Naive thymus-derived CD8-positive, alpha-beta T cell (primary cell): ENCODE measurements at places on chromosomes 6 and 20.

DNA sequence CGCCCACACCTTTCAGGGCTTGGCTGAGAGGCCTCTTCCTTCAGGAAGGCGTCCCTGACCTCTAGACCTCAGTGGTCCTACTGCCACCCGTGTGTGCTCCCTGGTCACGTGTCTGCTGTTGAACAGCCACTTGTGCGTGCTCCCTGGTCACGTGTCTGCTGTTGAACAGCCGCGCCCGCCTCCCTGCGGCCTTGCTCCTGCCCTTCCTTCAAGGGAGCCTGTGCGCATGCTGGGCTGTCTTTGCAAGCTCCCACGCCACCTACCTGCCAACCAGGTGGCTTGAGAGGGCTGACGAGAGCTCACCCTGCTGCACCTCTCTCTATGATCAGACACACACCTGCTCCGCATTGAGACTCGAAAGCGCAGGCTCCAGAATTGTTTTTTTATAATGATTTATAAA is 179.3 kb downstream of the BMP7 start:
- DNase-seq, result no peak

- DNase-seq, result no peak
These were observed 18.7 kb downstream of the BPHL start for GRCh38 chr6:3137057-3137777.

- no peak for DNase-seq
These were observed 114.2 kb downstream of the SNX5 start for GRCh38 chr20:17854307-17854903.

GRCh38 chr20:50916934-50917333 is 14.3 kb downstream of the ADNP start:
- DNase-seq, result no peak

GRCh38 chr20:40980106-40980827 is 48.4 kb upstream of the TOP1 start:
- no peak for DNase-seq

GRCh38 chr6:113202852-113203714 is 654.1 kb upstream of the MARCKS start:
- DNase-seq, result no peak

DNA sequence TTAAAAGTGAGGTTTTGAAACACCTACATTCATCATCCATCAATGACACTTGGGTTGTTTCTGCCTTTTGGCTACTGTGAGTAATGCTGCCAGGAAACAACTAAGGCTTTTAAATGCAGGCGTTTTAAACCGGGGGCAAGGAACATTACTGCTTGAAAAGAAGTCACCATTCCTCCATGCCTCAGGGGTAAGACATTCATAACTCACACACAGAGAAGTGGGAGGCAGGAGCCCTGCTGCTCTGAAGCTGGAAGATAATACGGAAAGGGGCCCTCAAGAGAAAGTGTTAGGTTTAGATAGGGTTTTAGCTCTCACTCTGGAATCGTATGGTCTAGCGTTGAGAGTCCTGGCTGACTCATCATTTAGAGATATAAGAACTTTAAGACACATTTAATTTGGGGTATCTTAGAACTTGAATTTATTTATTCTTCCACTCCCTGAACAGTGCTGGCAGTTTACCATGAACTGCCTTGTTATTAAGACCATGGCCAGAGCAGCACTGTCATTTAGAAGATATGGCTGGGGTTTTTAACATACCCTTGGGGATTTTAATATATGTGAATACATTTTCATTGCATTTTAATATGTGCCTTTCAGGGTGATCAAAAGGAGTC is 1.8 kb downstream of the TUBB1 start:
- no peak for DNase-seq

DNA sequence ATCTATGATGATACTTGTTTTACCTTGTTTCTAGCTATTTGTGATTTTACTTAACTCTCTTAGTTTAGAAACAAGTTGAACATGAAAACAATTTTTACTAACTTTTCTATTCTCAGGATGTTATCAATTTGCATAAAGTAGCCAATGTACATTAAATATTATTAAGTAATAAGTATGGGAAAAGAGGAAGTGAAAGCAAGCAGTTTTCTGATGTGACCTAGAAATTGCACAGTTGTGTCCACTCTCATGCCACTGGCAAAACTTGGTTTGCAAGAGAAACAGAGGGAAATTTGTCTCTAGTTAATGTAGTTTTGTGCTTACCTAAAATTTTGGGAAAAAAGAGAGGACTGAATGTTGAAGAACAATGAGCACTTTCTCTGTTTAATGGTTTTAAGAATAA is 19.2 kb upstream of the TSPYL1 start:
- DNase-seq, result no peak

- no peak for DNase-seq
These were observed 20.7 kb downstream of the RIPK1 start for GRCh38 chr6:3088968-3089367.

DNA sequence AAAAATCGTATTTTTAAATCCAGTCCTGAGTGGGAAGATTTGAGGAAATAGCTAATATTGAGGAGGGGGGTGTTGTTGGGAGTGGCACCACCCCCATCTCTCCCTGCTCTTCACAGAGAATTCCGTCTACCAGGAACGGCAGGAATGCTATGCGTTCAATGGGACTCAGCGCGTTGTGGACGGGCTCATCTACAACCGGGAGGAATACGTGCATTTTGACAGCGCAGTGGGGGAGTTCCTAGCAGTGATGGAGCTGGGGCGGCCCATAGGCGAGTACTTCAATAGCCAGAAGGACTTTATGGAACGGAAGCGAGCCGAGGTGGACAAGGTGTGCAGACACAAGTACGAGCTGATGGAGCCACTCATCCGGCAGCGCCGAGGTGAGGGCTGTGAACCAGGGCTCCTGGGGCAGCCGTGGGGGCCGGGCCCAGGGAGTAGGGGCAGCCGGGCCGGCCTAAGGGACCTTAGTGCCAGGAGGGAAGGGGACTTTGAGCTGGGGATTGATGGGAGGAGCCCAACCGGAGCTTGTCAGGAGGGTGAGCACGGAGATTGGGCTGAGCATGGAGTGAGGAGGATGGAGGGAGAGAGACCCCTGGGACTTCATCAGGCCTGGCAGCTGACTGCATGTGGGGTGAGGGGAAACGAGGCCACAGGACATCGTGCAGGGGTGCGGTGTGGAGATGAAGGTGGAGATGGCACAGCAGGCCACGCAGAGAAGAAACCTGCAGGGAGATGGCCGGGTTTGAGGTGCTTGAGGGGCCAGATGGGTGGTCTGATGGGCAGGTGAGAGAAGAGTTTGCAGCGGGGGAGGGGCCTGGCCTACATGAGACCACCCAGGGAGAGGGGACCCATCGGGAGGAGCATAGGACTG is 41.3 kb downstream of the HLA-DPB1 start:
- no peak for DNase-seq

- no peak for DNase-seq
These were observed 103.5 kb downstream of the MAP7 start for GRCh38 chr6:136446579-136447187.

- peak; percentile 68 for DNase-seq
These were observed 45.8 kb downstream of the FOXP4 start for GRCh38 chr6:41591859-41592502.

GRCh38 chr6:19865178-19865577 is 28.0 kb downstream of the ID4 start:
- no peak for DNase-seq

DNA sequence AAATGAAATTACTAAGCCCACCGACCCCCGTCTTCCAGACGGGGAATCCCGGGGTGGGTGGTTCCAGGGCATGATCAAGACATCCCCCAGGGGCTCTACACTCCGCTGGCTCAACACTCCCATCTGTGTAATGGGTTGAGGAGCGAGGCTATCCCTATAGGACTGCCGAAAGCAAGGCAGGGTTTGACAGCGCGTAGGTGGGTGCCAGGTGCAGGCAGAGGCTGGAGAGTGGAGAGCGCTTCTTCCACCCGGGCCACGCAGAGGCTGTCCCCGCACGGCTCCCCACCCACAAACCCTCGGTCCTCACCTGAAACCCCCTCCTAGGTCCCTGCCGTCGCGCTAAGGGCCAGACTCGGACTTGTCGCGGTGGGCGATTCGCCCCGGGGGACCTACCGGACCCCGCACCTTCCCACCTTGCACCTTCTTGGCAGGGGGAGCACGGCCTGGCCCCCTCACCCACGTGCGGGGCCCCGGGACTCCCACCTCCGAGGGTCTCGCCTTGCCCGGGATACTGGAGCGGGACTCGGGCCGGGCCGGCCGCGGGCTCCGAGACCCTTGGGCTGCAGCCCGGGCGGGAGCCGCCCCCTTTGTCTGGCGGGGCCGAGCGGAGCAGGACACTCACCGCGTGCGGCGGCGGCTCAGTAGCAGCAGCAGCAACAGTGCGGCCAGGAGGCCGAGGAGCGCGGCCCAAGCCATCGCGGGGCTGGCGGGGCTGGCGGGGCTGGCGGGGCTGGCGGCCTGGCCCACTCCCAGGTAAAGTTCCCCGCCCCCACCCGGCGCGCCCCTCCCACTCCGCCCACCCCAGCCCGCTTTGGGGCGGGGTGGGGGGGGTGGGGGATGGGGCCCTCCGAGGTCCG is at the start of gene PTGIS:
PTGIS (minus strand) TSS at position 717 of the 857 bp plus-strand sequence; CDS start at position 696, 21 bp downstream.
- no peak for DNase-seq

DNA sequence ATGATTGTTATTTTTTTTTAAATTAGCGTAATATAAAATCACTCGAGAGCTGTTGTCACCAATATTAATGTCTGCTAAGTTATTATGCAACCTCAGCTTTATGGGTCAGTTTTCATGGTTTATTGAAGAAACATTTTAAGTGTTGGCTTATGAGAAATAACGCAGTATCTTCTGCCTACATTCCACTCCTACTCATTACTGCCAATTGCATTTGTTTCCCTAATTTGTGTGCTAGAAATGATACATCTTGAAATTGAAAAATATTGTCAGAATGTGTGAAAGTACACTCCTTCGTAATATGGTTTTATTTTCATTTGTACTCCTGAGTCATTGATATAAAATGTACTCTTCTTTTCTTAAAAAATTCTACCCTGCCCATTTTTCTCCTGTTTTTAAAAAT is 333.3 kb upstream of the HSF2 start:
- no peak for DNase-seq

DNA sequence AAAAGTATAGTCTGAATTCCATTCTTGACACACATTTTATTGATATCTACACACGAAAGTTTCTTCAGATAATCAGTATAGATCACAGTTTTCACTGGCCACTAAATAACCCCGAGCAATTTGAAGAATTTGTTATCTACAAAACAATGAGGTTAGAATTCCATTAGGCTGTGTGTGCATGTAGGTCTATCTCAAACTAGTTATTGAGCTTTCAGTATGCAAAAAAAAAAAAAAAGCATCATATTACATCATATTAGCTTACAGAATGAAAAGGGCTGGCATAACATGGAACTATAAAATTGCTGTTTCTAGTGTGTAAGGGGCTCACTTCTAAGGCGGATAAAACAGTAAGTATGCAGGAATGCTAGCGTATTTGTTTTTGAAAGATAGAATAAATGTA is 59.5 kb upstream of the ADGRG6 start:
- no peak for DNase-seq

- no peak for DNase-seq
These were observed 173.2 kb upstream of the MARCKS start for GRCh38 chr6:113683968-113684367.

DNA sequence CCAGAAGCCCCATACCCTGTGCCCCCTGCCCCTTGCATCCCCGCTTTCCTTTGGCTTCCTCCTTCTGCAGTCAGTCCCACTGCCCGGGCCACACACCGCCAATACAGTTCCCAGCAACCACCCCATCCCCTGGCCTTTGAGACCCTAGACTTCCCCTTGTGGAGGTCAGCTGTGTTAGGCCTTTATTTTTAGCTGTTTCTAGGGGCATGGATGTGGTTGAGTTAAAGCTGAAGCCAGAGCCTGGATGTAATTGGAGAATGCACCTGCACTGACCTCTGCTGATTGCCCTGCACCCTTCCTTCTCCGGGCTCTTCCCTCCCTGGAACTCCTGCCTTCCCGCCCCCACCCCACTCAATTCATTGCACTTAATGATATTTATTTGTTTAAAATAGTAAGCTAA is 33.9 kb downstream of the LYRM2 start:
- DNase-seq, result no peak

GRCh38 chr20:41135187-41135887 is 2.0 kb upstream of the PLCG1 start:
- peak; percentile 59 for DNase-seq

- DNase-seq, result no peak
These were observed 167.2 kb upstream of the THEMIS start for GRCh38 chr6:128068119-128068479.

DNA sequence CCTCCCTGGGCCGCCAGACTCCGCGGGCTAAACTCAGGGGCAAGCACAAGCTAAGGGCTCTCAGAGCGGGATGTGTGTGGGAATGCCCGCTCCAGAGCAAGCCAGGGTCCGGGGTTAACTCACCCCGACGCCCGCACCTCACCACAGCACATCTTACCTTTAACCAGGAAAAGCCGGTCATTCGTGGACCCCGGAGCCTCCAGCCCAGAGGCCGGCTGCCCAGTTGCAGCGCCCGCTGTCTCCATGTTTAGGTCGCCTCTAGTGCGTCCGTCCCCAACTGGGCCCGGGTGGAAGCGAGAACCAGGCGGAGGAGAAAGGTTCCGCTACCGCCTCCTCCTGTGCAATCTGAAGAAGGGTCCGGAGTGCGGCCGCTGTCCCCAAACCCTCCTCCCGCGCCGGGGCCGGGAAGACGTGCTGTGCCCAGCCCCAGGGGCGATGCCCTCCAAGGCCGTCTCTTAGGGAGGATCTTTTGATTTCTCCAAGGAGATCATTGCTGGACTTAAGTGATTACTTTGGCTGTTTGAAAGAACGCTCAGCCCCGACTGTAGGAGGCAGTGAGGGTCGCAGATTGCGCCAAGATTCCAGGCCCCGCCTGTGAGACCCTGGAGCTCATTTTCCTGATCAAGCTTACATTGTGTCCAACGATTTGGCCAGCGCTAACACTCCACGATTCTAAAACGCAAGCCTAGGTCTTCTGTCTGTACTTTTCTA is at the start of gene TMEM242:
TMEM242 (minus strand) TSS at position 265 of the 711 bp plus-strand sequence; CDS start at position 245, 20 bp downstream.
- peak; percentile 82 for DNase-seq

DNA sequence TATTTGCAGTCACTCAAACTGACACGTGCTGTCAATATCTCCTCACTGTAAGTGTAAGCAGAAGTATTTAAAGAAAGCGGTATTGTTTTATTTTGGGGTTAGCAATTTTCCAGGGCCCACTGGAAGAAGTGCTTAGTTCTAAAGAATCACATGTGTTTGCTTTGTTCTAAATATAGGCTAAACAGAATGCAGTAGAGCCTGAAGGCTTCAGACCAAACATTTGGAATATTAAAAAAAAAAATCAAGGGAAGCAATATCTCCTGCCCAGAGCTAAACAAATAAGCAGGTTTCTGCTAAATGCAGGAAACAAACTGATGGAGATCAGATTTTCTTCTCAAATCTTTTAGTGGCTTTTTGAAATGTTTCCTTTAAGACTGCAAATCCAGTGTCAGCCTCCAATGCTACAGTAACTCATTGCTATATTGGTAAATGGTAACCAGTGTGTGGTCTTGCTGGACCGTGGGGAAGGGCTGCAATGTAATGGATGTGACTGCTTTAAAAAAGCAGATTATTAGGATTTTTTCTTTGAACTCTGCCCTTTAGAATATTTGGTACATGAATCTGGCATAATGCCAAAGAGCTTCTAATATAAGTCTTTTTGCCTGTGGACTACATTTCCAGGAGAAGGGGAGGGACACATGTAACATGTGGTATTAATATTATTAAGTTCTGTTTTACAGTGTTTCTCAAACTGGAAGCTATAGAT is 317.1 kb upstream of the FERMT1 start:
- DNase-seq, result no peak
